Naive B cell (primary cell): ENCODE measurements at places on chromosomes 7 and 10. TPM values are rescaled to one million over a fixed set of nuclear protein-coding genes. Genes with fewer than 3 reads are reported as not detected.

The HOXA7 gene
- not detected for polyA plus RNA-seq

The MAT1A gene
- polyA plus RNA-seq, result not detected

- no peak for DNase-seq
These were observed 140.1 kb downstream of the DIP2C start for GRCh38 chr10:549391-549790.

The AKR1C2 gene
- polyA plus RNA-seq, result not detected

The OPN1SW gene
- not detected for polyA plus RNA-seq

- no peak for DNase-seq
These were observed 62.8 kb downstream of the PKD1L1 start for GRCh38 chr7:47885309-47885986.

- no peak for DNase-seq
These were observed 194.0 kb downstream of the TAX1BP1 start for GRCh38 chr7:27933671-27934565.

- DNase-seq, result no peak
These were observed 395 bp downstream of the ZNF487 start for GRCh38 chr10:43437141-43437870.

The LIMK1 gene
- 12.8 TPM for polyA plus RNA-seq

The SPAM1 gene
- polyA plus RNA-seq, result not detected

- no peak for DNase-seq
These were observed 23.5 kb downstream of the SGCE start for GRCh38 chr7:94632338-94633013.
